ENCODE measurements at places on chromosomes 5 and 9. TPM values are rescaled to one million over a fixed set of nuclear protein-coding genes. Genes with fewer than 3 reads are reported as not detected.

HCN1 gene
- polyA plus RNA-seq: not detected

CLIC3 gene
- polyA plus RNA-seq: 1.6 TPM

- H3K36me3 ChIP-seq: no peaks in the 10 kb centered on the region
- DNase-seq: no peak
- no peaks in the 10 kb centered on the region for H3K27me3 ChIP-seq
- no peak overlapping the region for H3K27ac ChIP-seq
Measured at GRCh38 chr5:35656721-35657120, 39.1 kb downstream of the SPEF2 start.

DNA sequence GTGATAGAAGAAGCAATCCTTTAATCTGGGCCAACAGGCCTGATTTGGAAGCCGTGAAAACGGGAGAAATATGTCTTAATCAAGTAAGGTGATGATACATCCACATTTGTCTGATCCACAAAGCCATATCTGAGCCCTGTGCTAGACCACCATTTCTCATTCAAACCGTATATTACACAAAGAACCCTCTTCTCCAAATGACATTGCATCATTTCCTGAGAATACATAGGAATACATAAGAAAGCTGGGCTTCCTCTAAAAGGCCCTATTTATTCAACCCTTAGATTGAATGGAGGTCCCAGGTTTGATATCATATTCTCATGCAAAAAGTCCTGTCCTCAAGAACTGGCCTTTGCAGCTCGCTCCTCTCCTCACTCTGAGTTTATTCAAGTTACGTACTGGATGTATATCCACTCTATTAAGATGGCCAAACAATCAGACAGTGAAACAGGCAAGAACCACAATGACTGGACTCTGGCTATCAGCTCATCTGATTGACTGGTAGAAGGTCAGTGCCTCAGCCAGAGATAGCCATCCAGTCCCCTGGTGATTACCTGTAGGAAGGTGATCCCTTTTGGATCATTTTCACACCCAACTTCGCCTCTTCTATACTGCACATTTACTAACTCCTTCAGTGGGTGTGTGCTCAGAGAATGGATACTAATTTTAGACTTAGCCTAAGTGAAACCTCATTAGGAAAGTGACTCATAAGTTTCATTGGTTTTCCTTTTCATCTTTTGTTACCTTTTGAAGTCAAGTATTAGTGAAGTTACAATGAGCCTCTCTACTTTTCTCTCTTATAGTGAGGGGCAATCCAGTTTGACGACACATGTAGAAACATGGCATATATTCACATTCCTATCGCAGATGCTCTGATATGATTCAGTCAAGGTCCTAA, 167.6 kb upstream of the WWC1 start:
- no peak overlapping the region for H3K4me3 ChIP-seq
- no peaks in the 10 kb centered on the region for H3K4me1 ChIP-seq
- peaks cover 6% of the 10 kb centered on the region for H3K27me3 ChIP-seq
- no peak overlapping the region for H3K27ac ChIP-seq
- no peaks in the 10 kb centered on the region for H3K36me3 ChIP-seq
